ENCODE measurements at places on chromosomes 1 and 21.
A peak's percentile ranks its signal among the peaks of the same experiment; 100 is the strongest.

DNA sequence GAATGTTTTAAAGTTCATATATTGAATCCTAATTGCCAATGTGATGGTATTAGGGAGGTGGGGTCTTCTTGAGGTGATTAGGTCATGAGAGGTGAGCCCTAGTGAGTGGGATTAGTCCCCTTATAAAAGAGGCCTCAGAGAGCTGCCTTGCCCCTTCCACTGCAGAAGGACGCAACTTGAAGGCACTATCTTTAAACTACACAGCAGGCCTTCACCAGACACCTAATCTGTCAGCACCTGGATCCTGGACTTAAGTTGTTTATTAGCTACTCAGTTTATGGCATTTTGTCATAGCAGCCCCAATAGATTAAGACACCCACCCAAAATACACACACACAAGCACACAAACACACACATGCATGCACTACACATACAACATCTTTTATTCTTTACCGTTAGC, 61.4 kb downstream of the DAB1 start:
- DNase-seq, result no peak

GRCh38 chr21:35559128-35559828, 501.0 kb downstream of the SETD4 start:
- DNase-seq, result no peak

GRCh38 chr21:14995695-14996490, 68.9 kb downstream of the NRIP1 start:
- no peak for DNase-seq

- no peak for DNase-seq
Measured at GRCh38 chr1:119686661-119687060, 25.1 kb upstream of the PHGDH start.

DNA sequence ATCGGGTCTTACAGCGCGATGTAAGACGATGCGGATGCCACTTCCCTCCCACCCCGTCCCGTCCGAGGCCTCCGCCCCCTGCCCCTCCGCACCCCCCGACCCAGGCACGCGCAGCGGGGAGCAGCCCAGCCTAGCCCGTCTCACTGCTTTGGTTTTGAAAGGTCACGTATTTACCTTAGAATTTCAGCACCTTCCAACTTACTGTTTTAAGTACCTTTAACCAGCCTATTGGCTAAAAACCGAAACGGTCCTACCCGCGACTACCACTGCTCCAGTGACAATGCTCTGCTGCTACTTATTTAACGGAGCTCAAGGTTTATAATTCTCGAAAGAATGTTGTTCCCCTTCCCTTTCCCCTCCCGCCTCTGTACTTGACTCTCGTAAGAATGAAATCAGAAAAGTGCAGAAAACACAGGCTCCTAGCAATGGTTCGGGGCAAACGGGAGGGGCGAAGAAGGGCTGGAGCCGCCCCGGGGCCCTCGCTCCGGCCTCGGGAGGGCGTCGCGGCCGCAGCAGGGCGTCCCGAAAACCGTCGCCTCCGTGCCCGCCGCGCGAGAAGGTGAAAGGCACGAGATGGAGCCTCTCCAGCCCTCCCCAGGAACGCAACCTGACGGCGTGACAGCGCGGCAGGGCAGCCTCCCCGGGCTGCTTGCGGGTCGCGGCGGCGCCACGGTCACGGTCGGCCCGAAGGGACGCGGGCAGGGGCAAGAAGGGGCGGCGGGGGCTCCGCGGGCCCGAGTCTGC, 667 bp downstream of the TMEM50B start:
- DNase-seq, result peak; percentile 16

DNA sequence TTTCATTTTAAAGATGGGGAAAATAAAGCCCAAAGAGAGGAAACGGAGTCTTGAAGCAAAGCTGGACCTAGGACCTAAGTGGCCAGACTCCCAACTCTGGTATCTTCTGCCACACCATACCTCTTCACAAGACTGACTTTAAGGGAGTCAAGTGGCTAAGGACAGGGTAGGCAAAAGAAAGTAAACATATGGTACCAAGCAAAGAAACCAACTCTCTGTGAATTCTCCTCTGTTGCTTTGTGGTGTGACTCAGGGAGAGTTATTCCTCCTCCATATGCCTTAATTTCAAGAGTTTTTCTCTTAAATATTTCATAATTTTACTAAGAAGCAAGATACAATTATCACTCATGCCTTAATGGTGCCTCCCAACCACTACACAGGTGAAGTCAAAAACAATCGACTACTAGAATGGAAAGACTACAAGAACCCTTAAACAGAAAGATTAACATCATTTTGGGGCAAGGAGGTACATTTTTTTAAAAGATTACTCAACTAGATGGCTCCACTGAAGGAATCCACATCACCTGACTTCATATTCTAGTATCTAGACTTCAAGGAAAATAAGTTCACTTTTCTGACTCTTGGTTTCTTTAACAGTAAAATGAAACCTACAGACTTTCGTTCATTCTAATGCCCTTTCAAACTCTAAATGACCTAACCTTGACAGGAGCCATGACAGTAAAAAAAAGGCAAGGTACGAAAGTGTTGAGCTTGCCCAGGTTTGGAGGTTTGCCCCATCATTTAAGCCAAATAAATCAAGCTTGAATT, 44.2 kb downstream of the LUZP1 start:
- no peak for DNase-seq

DNA sequence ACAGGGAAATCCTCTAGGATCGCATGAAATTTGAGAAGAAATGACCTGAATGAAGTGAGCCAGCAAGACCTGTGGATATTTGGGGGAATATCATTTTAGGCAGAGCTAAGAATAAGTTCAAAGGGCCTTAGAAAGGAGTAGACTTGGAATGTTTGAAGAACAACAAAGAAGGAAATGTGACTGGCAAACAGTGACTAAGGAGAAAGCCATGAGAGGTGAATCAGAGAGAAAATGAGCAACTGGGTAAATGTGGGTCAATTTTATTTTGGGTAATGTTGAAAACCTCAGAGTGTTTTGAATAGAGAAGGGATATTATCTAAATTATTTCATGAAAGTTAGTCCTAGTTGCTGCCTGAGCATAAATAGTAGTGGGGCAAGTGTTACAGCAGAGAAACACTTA, 672.8 kb downstream of the LMO4 start:
- DNase-seq, result no peak

GRCh38 chr1:206411321-206411720, 59.0 kb upstream of the IKBKE start:
- no peak for DNase-seq

GRCh38 chr1:175911138-175911537, 167.7 kb upstream of the TNR start:
- DNase-seq, result no peak

GRCh38 chr1:203361945-203362719, 11.2 kb upstream of the FMOD start:
- no peak for DNase-seq

Data from activated CD8-positive, alpha-beta memory T cell treated with anti-CD3 and anti-CD28 coated beads for 48 hours (primary cell).